Activated CD4-positive, alpha-beta T cell treated with anti-CD3 and anti-CD28 coated beads for 48 hours (primary cell): ENCODE measurements at places on chromosomes 12 and 14.

DNA sequence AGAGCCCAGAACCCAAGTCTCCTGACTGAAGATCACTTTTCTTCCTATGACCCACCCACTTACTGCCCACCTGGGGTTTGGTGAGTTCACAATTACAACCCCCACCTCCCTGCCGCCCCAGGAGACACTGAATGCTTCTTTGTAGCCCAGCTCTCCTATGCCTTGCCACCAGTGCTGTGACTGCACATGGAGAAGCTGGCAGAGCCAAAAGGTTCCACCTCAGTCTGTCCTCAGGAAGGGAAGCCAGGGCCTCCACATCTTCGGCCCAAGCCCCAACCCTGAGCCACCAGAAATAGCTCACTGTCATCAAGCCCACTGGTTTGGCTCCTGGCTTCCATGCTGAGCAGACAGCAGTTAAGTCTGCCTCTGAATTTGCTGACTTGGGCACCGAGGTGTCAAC is 25.6 kb downstream of the OTUB2 start:
- DNase-seq = no peak

GRCh38 chr14:24311837-24312615 is 724 bp downstream of the LTB4R start:
- no peak for DNase-seq

DNA sequence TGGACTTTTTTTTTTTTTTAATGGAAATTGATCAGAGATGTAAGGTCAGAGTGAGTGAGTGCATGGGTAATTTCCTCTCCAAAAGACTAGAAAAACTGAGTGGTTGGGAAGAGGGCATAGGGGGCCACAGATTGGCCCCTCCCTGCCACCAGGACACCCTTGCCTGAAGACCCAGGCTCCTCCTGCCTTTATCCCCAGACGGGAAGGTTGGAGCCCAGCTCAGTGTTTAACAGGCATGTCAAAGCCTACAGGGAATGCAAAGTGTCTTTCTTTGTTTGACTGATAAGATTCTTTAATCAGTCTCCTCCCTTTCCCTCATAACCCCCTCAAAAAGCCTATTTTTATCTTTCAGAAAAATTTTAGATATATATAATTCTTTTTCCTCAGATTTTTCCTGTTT is 50.3 kb downstream of the IRAK3 start:
- no peak for DNase-seq

DNA sequence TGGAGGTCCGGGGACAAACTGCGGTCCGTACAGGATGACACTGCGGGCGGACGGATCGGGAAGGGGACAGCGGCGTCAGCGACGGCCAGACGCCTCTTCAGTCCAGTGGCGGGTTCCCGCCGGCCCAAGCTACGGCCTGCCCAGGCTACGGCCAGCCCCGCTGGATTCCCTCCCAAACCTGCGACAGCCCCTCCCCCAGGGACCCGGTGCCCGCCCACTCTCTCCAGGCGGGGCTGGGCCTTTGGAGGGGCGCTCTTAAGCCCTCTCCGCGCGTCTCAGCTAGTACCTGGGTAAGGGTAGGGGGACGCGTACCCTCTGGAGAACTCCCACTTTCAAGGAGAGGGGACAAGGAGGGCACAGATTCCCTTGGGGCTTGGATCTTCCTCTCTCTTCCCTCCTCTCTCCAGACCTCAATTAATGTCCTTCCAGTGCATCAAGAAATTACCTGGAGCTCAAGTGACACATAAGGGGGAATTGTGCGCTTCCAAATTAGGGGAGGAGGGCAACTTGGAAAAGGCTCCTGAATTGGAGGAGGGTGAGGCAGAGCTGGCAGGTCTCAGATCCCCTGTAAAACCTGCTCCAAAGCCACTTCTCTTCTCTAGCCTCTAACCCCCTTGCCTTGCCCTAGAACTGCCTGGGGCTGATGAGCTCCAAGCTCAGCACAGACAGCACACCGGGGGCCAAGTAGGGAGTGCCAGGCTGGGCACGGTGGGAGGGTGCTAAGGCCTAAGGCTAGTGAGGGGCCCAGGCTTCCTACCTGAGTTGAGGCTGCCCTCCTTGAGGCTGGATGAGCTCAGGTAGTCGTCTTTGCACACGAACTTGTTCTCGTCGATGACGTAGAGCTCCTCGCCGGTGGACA is 3.1 kb downstream of the LHX5 start:
- DNase-seq = no peak

GRCh38 chr12:54082397-54082892 is 28.8 kb downstream of the HOXC4 start:
- DNase-seq = peak; percentile 49

- DNase-seq = peak; percentile 44
Measured at GRCh38 chr12:123150275-123150743, 581 bp downstream of the PITPNM2 start.

DNA sequence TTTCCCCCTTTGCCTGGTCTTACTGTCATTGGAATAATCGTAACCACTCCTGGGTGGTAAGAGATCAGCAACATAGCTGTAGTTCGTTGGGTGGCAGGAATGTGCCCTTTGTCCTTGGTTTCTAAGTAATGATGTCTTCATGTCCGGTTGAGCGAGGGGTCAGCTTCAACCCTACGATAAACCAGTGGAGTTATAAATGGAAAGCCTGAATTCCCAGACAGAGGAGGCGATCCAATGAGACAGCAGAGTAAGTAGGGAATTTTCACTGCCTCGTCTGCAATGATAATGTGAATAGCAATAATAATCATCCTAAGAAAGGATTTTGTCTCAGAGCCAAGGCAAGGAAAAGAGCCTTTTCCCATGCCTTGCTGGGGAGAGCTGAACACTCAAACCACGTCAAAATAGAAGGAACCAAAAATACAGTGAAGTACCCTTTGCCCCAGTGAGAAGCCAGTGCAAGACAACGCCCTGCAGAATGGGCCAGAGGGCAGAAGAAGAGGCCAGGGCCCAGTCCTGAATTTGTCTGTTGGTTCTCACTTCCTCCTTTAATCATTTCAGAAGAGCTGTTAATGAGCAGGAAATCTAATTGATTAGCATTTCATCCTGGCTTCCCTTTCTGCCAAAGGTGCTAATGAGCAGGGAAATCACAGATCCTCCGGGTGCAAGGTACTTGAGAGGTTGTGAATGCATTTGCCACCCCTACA is 330.7 kb downstream of the CACNA1C start:
- DNase-seq = no peak

GRCh38 chr14:30195941-30196340 is 268.3 kb upstream of the PRKD1 start:
- no peak for DNase-seq

DNA sequence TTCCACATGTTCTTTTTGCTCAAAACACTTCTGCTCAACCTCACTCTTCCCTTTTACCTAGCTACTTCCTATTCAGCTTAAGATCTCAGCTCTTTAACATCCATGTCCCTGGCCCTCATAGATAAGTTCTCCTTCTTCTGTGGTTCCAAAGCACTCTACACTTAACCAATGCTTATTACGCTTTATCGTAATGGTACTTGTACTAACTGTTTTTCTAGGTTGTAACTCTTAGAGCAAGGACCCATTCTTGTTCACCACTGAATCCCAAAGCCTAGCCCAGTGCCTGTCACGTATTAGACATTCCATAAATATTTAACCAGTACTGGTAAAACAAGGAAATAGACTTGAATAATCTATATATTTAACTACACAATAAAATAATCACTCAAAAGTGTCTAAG is 5.3 kb downstream of the SLC41A2 start:
- DNase-seq = no peak

GRCh38 chr14:21997300-21997699 is 323.7 kb upstream of the OR4E1 start:
- DNase-seq = peak; percentile 42

DNA sequence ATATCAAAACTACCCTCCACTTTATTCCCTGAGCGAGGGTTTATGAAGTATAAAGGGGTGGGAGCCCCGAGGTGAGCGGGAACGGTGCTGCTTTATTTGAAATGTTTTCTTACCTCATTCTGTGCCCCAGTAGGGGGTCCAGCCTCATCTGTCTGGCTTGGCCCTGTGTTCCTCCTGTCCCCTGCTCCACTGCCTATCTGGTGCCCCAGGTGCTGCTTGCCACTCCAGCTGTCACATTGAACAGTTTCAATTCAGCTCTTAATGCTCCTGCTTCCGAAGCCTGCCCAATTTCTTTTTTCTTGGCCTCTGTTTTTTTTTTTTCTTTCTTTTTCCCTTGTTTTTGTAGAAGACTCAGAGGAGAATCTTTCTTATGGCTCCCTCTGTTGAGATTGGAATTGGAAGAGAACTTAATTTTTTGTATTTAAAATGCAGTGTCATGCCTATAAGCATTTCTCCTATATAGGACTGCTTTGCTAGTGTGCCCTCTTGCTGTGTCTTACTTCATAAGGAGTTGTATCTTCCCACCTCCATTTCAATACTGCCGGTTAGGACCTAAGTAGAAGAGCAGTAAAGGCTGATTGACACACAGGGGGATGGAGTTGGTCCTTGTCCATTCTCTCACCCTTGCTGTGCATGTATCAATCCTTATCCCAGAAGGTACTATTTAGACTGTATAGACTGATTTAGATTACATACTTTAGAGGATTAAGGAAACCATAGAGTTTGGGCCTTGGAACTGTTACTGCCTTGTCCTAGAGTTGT is 2.3 kb downstream of the ATXN7L3B start:
- no peak for DNase-seq

- DNase-seq = peak; percentile 51
Measured at GRCh38 chr12:67649570-67650387, 1.2 kb downstream of the DYRK2 start.

GRCh38 chr14:97994020-97994531 is 1196.9 kb downstream of the VRK1 start:
- peak; percentile 43 for DNase-seq

DNA sequence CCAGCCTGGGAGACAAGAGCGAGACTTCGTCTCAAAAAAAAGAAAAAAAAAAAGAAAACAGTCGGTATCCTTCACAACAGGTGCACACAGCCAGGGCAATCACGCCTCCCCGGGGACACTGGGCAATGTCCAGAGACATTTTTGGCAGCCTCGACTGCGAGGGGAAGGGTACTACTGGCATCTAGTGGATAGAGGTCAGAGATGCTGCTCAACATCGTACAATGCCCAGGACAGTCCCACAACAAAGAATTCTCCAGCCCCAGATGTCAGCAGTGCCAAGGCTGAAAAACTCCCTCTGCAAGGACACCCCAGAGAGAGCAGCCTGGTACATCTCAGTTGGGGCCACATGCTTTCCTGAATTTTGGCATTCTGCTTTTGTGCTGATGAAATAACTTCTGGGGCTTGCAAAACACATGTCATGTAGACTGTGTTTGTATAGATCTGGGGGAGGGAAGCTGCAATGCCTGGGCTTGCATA is 21.5 kb downstream of the ALDH2 start:
- no peak for DNase-seq

DNA sequence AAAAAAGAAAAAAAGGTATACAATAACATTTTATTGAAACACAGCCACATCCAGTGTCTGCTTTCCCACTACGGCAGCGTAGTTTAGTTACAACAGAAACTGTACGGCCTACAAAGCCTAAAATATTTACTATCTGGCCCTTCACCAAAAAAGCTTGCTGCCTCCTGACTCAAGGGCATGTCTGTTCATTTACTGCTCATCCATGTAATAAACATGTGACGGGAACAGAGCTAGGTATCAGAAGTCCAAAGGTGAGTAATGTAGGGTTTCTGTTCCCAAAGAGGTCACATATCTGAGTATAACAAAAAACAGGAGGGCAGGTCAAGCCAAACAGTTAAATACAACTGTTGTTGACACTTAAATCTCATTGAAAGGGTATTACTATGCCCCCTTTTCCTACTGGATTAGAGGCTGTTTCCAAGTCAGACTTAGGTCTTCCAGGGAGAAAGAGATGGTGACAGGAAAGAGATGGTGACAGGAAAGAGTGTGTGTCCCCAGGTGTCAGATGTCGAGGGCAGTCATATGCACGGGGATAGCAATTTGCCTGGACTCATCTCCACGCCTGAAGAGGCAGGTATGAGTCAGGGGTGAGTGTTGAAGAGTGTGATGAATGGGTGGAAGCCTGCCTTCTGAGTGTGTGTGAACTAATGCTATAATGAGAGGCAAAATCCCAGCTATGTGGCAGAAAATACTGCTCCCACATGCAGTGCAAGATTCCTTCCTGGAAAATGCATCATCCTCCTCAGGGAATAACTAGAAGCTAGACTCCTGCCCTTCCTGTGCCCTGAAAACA is 77.7 kb downstream of the MAP3K9 start:
- DNase-seq = no peak
